ENCODE measurements at places on chromosomes 3 and 15. TPM values are rescaled to one million over a fixed set of nuclear protein-coding genes. Genes with fewer than 3 reads are reported as not detected.

The FHIT gene
- 7.7 TPM for total RNA-seq

The TTLL13 gene
- total RNA-seq: 0.35 TPM

The TRIP4 gene
- 32.4 TPM for total RNA-seq

The SQOR gene
- 500 TPM for total RNA-seq

The PEX11A gene
- 14.7 TPM for total RNA-seq

The ZMAT3 gene
- 9.6 TPM for total RNA-seq

The ACAA1 gene
- total RNA-seq: 135 TPM

The GRAMD2A gene
- 3.3 TPM for total RNA-seq

The SLC9C1 gene
- total RNA-seq: 0.13 TPM

The PRKCD gene
- 75.0 TPM for total RNA-seq

The CLSTN2 gene
- 1.3 TPM for total RNA-seq

The GOLGA8M gene
- total RNA-seq: not detected

The CSPG5 gene
- total RNA-seq: 0.74 TPM

The TMIE gene
- not detected for total RNA-seq

The SLC22A14 gene
- total RNA-seq: 0.44 TPM

The ITPR1 gene
- total RNA-seq: 18.2 TPM

The ASB14 gene
- not detected for total RNA-seq

The RABL3 gene
- total RNA-seq: 25.5 TPM

The TRAT1 gene
- total RNA-seq: 0.69 TPM

The REC114 gene
- total RNA-seq: not detected

The ALG1L2 gene
- not detected for total RNA-seq

The EPHB3 gene
- total RNA-seq: 64.2 TPM

The PAQR5 gene
- total RNA-seq: 36.3 TPM

The NOX5 gene
- 0.05 TPM for total RNA-seq

The AGBL1 gene
- total RNA-seq: 0.24 TPM

The SPESP1 gene
- total RNA-seq: 4.2 TPM

The TEX55 gene
- not detected for total RNA-seq

The ALAS1 gene
- 90.6 TPM for total RNA-seq

The ISLR2 gene
- total RNA-seq: 0.27 TPM

The HTR3E gene
- 0.13 TPM for total RNA-seq

The ATP13A5 gene
- 0.05 TPM for total RNA-seq
